ENCODE measurements at places on chromosomes 4 and X.

DNA sequence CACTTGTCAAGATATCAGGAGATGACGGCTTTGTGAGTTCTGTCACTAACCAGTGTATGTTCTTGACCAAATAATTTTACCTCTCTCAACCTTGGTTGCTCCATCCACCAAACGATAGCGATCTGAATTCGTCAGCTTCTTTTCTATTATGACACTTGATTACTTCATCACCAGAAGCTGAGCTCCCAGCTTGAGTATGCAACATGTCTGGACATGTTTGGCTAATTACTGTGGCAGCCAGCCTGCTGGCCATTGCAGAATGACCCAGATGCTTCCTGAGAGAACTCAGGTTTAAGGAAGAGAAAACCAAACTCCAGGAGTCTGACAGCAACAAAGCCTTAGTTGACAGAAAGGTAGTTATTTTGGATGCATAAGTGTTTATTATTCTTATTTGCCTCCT, 46.4 kb upstream of the PARM1 start:
- DNase-seq: no peak

DNA sequence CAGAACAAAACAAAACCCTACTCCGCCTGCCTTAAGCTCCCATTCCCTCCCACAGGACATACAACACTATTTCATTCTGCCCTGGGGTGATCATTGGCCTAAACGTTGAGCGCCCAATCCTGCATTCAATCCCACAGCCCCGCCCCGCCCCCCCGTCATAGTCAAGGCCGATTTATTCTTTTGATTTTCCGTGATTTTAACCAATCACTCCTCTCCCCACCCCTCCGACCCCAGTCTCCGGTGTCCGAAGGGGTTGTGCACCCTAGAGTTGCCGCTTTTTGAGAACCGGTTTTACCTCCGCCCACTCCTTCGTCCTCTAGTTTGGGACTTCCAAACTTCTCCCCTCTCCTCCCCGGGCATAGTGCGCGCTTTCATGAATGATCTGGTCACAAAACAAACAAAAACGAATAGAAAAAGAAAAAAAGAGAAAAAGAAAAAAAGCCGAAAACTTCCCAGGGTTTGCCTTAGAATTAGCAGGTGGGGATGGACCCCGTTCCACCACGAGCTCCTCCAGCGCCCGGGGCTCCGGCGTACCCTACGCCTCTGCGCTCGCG, 446 bp upstream of the UBE2A start:
- no peak for DNase-seq

DNA sequence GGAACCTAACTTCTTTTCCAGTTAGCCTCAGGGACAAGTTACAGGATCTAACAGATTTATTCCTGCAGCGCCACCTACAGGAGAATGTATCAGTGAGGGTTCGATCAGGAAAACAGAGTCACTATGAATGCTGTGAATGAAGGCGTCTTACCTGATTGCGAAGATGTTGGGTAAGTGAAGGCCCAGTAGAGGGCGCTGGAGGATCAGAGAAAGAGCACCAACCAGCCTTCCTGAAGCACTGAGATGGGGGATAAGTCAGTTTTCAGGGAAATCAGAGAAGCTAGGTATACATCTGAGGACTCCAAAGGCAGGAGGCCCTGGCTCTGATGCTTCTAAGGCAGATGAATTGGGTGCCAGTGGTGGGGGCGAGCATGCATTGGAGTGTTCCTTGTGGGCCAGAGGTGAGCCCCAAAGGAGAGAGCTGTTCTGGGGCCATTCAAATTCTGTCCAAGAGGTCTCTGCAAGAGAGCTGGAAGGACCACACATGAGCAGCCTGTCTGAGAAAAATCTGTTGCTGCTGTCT, 169.9 kb upstream of the AADAT start:
- DNase-seq: peak; percentile 76

- no peak for DNase-seq
Observed at GRCh38 chr4:106497271-106497670, 128.7 kb upstream of the GIMD1 start.

DNA sequence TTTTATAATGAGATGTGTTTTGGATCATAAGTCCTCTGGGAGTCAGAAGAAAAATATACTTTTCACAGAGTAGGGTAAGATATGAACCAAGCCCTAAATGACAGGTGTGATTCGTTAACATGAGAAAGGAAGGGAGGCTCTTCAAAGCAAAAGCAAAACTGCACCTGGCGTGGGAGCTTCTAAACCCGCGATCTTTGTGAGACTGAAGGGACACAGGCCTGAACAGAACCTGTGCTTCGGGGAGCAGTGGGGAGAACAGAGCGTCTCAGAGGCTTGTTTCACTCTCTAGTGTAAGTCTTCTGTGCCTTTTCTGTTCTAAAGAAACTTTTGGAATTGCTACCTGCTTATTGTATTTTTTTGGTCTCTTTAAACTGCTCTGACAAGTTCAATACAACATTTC, 30.2 kb upstream of the CYP4V2 start:
- DNase-seq: no peak

DNA sequence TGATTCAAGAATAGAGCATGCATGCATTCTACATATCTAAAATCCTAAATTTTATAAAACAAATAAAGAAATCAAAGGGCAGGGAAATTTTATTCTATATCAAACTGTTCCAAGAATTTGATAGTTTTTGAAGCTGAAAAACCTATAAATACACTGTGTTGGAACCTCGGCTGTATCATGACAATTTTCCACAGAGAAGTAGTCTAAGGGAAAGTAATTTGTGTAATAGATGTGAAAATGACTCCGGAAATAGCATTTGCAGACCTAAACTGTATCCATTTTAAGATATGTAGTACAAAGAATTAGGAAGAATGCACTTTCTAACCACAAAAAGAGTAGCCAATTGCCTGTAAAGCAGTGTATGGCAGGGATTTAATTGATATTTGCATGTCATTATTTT, 112.5 kb upstream of the WDR17 start:
- DNase-seq: no peak

DNA sequence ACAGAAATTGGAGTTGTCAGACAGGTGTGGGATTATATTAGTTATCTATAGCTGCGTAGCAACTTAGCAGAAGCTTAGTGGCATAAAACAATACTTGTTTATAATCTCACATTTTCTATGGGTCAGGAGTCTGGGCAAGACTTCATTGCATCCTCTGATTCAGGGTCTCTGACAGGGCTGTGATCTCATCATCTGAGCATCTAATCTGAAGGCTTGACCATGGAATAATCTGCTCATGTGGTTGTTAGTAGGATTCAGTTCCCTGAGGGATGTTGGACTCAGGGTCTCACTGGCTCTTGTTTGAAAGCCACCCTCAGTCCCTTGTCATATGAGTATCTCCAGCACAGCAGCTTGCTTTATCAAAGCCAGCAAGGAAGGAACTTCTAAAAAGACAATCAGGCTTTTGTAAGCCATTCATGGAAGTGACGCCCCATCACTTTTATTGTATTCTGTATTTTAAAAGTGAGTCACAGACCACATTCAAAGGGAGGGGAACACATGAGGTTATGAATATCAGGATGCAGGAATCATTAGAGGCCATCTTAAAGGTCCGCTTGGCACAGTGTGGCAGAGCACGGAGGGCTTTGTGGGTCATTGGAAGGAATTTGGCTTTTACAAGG, 37.2 kb upstream of the FAM9B start:
- DNase-seq: no peak

DNA sequence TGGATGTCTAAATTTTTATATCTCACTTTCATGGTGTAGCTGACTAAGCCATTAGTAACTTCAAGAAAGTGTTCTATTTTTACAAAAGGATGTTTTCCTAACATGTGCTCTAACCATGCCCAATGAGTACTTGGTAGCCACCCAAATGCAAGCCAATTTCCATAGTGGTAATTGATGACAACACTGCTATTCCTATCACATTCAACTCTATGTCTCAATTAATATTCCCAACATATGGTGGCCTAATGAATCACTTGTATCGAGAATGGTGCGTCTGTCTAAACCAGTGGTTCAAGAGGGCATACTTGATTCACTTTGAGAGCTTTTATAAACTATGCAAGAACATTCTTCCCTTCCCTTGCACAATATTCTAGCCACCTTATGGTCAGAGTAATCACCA, 112.9 kb upstream of the GPRIN3 start:
- DNase-seq: no peak

DNA sequence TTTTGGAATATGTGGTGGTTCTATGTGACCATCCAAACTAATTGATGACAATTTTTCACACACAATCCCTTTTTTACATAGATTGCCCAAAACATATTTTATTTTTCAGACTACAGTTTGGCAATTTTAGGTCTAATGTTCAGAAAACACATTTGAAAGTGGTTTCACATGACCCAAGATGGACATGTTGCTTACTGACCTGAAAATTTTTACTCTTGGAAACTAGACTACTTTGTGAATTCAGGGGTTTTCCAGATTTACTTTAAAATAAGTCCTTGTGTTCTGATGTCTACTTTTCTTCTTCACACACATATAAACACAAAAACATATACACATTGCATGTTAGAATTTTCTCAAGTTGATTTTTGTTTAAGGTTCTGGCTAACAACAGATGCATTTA, 79.5 kb downstream of the HMGB2 start:
- no peak for DNase-seq

GRCh38 chrX:19673375-19674040, 158.2 kb upstream of the MAP3K15 start:
- DNase-seq: peak; percentile 0

DNA sequence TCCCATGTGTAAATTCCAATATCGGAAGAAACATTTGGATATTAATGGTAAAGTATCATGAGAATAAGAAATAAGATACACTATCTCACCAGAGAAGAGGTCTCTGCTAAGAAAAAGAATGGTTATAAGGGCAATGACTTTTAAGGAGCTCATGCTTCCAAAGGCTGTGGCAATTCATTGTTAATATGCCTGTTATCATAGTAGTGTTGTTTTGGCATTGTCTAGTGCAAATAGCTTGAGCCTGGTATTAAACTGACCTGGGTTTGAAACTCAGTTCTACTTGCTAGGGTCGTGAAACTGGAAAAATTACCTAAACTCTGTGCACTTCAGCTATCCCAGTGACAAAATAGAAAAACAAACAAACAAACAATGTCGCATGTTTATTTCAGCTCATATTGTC, 8.8 kb downstream of the HPGDS start:
- DNase-seq: no peak

- DNase-seq: no peak
Observed at GRCh38 chr4:172736046-172736445, 432.6 kb upstream of the GALNT7 start.

DNA sequence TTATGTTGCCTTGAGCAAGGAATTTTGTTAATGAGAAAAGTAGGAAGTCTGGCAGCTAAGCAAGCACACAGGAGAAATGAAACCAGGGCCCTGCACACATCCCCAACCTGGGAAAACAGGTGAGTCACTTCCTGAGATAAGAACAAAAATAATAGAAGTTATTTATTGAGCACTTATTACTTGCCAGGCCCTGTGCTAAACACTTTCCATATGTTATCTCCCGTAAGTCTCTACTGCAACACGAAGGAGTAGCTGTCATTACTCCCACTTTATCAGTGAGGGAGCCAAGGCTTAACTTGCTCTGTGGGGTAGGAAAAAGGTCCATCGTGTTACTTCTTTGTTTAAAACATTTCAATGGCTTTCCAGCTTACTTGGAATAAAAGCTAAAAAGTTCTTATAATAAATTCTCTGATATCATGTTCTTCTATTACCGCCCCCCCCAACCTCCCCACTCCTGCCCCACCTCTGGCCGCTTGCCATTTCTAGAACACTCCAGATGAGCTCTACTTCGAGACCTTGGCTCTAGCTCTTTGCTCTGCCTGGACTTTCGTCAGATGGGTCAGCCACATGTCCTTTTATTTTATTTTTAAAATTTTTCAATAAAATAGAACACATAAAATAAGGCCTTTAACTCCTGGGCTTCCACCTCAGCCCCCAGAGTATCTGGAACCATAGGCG, 36.3 kb upstream of the PLAC8 start:
- no peak for DNase-seq

DNA sequence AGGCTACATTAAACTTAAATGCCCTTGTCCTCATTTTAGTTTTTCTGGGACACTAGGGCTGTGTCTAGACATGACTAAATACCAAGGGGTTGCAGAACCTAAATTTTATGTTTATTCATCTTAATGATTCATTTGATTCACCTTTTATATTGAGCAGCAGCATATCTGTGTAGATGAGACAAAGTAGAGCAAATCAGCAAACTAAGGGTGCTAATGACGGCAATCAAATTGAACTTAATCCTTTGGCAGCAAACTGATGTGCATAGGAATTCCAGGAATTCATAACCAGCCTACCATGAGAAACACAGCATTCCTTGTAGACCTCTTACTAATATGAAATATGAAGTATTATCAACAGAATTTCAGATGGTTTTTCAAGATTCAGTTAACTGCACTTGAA, 25.1 kb downstream of the EPHA5 start:
- no peak for DNase-seq

- no peak for DNase-seq
Observed at GRCh38 chrX:32788936-32789335, 422.4 kb downstream of the DMD start.

DNA sequence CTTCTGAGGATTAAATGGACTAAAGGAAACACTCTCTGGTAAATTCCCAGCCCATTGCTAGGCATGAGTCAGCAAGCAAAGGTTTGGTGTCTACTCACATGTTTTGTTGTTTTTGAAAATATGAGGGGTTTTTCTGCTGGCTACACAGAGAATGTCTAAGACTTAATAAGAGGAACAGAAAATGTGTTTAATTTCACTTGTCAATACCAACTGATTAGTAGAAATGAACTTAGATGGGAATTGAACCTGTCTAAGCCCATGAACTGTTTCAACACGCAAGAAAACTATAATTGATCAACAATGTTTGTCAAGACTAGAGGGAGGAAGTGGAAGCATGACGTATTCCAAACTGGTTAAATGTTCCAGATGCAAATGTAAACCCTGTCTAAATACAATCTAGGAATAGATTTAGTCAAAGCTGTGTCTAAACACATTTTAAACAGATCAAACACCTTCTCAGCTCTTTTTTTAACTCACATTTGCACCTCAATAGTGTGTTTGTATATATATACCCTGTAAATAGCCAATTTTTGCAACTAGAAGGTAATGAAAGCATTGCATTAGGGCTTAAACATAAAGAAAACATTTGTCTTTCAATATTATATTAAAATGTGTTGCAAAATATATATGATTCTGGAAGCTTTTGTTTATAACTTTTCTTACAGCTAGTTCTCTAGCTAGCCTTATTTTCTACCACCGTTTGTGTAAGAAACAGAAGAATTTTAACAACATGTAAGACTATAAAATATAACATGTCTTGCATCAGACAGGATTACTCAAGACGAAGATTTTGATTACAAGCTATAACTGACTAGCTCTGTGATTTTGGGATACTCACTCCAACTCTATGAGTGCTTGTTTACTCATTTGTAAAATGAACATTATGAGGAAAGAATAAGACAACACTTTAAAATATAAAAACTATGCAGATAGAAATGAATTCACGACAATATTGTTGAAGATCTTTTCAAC, 607.8 kb downstream of the FSTL5 start:
- DNase-seq: no peak

DNA sequence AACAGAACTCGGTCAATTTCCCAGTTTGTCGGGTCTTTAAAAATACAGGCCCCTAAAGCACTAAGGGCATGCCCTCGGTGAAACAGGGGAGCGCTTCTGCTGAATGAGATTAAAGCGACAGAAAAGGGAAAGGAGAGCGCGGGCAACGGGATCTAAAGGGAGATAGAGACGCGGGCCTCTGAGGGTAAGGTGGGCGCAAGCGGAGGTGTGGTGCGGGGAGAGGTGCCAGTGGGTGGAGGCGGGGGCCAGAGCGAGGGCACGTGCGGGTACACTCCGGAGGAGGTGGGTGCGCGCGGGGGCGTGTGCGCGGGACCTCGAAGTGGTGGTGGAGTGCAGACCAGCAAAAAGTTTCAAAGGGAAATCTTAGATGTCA, 787 bp upstream of the TET2 start:
- no peak for DNase-seq
